ENCODE measurements at places on chromosomes 2 and 18.

DNA sequence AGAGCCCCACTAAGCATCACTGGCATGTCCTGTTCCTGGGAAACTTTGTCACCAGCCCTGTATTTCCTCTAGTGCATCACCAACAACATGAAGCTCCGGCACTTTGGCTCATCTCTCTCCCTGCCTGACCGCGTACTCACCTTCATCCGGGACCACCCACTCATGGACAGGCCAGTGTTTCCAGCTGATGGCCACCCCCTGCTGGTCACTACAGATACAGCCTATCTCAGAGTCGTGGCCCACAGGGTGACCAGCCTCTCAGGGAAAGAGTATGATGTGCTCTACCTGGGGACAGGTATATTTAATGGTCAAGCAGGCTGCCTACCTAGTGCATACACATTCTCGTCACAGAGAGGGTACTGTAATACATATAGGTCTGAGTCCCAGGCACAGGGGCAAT is 21.0 kb downstream of the SEMA4F start:
- DNase-seq: no peak

DNA sequence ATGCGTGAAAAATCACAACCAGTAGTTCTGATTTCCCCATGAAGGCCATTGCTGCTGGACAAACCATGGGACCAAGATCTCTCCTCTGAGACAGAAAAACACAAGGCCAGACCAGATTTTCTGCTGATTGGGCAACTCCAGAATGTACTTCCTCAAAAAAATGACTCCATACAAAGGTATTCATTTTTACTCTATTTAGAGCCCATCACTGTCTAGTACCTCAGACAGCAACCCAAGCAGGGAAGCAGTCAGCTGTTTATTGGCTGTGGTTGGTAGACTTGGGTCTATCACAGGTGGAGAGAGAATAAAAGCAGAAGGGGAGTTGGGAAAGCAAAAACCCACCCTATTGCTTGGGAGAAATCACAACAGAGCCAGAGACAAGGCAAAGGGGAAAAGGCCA is 219.9 kb downstream of the PIK3C3 start:
- peak; percentile 23 for DNase-seq

GRCh38 chr2:20919297-20919800 is 96.4 kb upstream of the LDAH start:
- no peak for DNase-seq

DNA sequence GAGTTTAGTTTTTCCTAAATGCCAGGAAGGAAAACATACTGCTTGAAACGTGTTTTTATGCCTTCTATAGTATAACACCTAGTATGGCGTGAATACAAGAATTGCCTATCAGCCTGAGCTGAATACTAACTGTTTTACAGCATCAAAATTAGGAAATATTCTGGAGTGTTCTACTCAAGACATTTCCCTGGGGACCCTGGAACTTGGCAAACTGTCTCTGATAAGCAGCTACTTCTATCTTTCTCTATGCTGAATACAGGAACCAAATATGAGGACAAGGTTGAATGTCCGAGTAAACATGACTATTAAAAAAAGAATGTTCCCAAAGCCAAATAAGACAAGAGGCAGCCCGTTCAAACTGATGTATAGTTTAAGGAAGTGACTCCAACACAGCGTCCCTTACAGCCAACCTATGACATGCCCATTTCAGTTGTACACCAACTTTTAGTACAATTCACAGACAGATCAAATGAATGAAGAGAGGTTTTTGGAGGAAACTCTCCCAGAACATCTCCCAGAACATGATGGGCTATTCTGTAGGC is 951.3 kb upstream of the ACVR2A start:
- no peak for DNase-seq

GRCh38 chr2:237097326-237097910 is 11.7 kb downstream of the COPS8 start:
- no peak for DNase-seq

DNA sequence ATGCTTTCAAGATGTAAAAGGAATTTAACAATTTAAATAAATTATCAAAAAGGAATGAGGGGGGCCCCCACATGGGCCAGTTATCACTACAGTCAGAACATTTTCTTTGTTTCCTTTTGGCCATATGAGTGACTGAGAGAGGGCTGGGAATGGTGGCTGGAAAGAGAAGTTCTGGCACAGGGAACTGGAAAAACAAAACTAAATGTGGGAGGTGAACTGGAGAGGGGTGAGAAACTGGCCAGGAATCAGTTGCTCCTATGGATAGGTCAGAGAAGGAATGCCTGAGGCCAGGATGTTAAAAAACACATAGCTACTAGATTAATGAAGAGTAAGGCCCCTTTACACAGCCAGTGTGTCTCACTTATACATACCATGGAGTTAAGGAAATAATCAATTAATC is 121.0 kb downstream of the RBMS1 start:
- no peak for DNase-seq

GRCh38 chr2:15050483-15050882 is 418.0 kb downstream of the LRATD1 start:
- DNase-seq: no peak

- no peak for DNase-seq
Measured at GRCh38 chr18:62345909-62346308, 20.8 kb downstream of the TNFRSF11A start.
